Stimulated activated CD4-positive, alpha-beta T cell treated with anti-CD3 and anti-CD28 coated beads, Interleukin-15, amount 100 ng/mL, for 1 hour (primary cell): ENCODE measurements at places on chromosomes 1 and 21.

GRCh38 chr21:39730418-39731157 is 14.4 kb upstream of the IGSF5 start:
- DNase-seq: no peak

- no peak for DNase-seq
These were observed 22.7 kb upstream of the DYNLT5 start for GRCh38 chr1:66729523-66729922.

- DNase-seq: no peak
These were observed 37.1 kb downstream of the TRAPPC10 start for GRCh38 chr21:44049182-44049581.

- no peak for DNase-seq
These were observed 301.0 kb downstream of the LMO4 start for GRCh38 chr1:87629673-87630072.

DNA sequence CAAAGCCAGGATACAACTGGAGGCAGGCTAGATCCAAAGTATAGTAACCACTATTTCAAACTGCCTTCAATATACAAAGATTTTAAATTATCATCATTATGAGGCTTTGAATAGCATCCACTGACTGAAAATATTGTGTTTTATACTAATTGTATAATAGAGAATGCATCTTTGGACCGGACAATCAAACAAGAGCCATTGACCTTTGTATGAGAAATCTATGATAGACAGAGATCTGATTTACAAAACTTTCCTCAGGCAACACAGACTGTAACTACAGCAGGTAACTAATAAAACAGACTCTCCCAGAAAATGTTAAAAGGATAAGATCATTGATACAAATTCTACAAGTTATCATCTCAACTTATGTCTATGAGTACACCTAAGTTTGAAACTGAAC is 152.9 kb downstream of the DENND1B start:
- DNase-seq: no peak

DNA sequence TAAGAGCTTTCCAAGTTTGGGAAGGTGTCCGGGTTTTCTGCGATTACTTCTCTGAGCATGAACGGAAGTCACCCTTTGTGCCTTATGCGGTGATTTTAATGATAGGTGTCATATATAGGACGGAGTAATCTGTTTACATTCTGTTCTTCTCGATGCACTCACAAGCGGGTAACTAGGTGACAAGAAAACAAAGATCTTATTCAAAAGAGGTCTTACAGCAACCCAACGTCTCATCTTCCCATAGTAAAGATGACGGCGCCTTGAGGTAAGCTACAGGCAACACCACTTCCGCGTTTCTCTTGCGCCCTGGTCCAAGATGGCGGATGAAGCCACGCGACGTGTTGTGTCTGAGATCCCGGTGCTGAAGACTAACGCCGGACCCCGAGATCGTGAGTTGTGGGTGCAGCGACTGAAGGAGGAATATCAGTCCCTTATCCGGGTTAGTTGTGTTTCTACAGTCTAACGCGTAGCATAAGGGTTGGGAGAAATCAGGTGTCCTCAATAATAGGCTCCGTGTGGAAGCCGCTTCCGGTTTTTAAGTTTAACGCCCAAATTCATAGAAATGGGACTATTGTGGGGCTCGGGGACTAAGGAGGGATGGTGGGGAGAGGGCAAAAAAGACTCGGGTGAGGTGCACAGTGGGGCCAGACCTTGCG is at the start of gene UFC1:
Gene UFC1, plus strand, starts transcription at position 297 of the 656 bp plus-strand sequence. Its CDS starts 20 bp downstream, at position 317.
- peak; percentile 59 for DNase-seq

GRCh38 chr1:197269053-197269452 is 1.0 kb downstream of the CRB1 start:
- DNase-seq: no peak

- DNase-seq: no peak
These were observed 3.6 kb downstream of the GIPC2 start for GRCh38 chr1:78049396-78049795.

DNA sequence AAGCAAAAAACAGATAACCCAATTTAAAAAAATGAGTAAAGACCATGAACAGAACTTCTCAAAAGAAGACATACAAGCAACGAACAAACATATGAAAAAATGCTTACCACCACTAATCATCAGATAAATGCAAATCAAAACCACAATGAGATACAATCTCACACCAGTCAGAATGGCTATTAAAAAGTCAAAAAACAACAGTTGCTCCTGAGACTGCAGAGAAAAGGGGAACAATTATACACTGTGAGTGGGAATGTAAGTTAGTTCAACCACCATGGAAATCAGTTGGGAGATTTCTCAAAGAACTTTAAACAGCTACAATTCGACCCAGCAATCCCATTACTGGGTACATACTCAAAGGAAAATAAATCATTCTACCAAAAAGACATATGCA is 131.6 kb downstream of the PTGER3 start:
- DNase-seq: no peak

DNA sequence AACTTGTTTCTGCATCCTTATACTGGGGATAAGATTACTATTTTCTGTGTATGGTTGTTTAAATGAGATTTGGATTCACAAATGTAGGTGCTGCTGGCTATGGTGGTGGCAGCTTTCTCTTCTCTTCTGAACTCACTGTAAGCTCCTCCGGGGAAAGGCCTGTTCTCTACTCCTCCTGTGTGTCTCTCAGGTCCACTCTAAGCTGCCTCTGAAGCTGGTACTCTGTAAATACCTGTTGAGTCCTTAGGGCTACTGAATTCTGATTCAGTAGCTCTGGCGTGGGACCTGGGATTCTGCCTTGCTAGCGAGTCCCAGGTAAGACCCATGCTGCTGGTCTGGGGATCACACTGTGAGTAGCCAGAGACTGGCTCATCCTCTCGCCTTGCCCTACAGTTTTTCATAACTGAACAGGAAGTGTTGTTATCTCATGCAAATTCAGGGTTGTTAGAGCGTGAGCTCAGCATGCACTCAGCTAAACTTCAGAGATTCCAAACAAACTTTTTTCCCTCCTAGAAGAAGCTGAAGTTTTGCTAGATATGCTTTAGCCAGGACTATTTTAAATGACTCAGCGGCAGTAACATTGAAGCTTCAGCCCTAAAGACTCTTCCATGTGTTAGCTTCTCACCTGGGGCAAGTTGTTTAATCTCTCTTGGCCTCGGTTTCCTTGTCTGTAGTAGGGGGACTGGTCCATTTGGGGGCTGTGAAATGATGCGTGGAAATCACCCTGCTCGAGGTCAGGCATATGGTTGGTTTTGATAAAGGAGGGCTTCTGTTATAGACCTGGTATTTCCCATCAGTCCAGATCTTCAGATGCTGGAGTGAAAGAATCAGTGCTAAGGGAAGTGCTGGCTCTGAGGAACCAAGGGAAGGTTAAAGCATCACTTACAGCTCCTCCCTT is 271.5 kb upstream of the TMEM51 start:
- no peak for DNase-seq

GRCh38 chr1:37449936-37450335 is 24.4 kb upstream of the ZC3H12A start:
- DNase-seq: no peak

DNA sequence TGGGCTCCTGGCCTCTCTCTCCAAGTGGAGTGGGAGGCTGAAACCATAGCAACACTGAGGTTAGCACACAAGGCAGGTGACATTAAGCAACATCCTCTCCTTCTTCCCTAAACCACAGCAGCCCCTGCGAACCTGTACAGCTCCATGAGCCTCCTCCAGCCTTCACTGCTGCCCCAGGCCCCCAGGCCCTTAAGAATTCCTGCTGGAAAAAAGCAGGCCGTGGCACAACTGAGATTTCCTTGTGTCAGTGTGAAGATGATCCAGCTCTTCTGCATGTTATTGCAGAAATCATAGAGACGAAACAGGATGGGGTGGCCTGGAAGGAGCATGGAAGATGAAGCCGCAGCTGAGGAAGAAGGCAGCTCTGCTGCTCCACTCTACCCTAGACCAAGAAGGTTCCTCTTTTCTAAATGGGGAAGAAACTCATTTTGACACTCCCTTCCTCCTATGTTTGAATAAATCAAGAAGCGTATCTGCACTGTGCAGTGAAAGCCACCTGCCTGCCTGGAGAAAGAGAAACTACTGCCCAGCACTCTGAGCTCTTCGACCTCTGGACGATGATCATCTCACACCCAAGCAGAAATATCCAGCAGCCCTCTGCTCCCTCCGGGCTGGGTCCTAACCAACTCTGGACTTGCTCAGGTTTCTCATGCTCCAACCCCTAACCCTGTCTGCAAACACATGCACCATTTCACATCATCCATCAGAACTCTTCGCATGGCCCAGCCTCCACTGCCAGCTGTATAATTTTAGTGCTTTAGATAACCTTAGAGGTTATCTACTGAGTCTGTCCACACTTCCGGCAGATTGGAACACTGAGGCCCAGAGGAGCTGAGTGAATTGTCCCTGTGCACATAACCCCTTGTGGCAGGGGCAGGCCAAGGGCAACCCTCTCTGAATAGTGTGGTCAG is 20.7 kb downstream of the SH3BP5L start:
- no peak for DNase-seq

- no peak for DNase-seq
These were observed 27.0 kb downstream of the NVL start for GRCh38 chr1:224302947-224303346.

- DNase-seq: no peak
These were observed 160.5 kb downstream of the PLXNA2 start for GRCh38 chr1:208083715-208084085.

- no peak for DNase-seq
These were observed 91.9 kb downstream of the COLGALT2 start for GRCh38 chr1:183945428-183946319.

GRCh38 chr1:7295946-7296345 is 475.1 kb upstream of the VAMP3 start:
- no peak for DNase-seq

DNA sequence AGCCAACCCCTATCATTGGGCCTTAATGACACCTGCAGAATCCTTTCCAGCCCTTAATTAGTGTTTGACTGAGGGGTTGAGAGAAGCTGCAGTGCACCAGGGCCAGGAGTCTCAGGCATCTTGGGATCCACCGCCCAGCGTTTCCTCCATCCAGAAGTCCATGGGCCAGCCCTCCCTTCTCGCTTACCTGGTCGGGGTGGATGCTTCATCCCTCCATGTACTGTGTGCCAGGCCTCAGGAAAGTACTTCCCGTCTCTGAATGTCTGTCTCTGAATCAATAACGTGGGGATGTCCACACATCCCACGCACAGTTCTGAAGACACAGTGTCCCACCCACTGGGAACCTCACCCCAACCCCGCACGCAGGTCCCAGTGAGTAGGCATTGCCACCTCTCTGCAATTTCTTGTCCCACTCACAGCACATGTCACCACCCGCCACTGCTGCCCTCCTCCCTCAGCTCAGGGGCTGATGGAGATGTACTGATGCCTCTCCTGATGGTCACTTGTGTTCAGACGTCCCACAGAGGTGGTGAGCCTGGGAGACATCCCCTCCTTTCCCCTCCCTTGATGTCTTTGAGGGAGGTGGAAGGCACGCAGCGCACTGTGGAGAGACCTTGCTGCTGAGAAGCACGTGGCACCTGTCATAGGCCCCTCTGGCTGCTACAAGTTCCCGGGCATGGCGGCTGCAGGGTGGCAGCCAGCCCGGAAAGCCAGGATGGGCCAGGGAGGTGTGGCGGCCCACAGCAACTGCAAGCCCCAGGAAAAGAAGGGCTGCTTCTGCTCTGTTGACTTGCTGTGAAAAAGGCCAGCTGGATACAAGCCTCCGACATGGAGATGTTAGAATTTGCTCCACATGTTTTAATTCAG is 29.4 kb upstream of the PRSS38 start:
- no peak for DNase-seq

GRCh38 chr1:3564921-3565831 is 46.1 kb downstream of the MEGF6 start:
- DNase-seq: no peak
